ENCODE measurements at places on chromosomes 6 and 20.

- DNase-seq = no peak
Observed at GRCh38 chr6:2029130-2029794, 216.1 kb downstream of the GMDS start.

- DNase-seq = no peak
Observed at GRCh38 chr6:118401325-118401975, 146.6 kb upstream of the PLN start.

DNA sequence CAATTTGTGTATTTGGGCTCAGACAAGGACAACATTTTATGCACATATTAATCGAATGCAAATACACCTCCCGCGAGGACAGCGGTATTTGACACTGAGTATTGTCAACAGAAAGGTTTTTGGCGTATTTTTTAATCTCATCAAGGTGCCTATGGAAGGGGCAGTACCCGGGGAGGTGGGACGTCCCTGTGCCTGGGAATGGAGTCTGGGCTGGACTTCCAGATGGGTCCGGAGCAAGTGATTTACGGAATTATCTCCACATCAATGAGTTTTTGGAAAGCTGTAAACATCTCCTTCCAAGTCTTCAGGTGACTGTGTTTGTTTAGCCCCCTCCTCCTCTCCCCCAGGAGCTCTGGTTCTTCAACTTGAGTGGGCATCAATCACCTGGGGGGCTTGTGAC, 39.8 kb downstream of the PRR18 start:
- no peak for DNase-seq

DNA sequence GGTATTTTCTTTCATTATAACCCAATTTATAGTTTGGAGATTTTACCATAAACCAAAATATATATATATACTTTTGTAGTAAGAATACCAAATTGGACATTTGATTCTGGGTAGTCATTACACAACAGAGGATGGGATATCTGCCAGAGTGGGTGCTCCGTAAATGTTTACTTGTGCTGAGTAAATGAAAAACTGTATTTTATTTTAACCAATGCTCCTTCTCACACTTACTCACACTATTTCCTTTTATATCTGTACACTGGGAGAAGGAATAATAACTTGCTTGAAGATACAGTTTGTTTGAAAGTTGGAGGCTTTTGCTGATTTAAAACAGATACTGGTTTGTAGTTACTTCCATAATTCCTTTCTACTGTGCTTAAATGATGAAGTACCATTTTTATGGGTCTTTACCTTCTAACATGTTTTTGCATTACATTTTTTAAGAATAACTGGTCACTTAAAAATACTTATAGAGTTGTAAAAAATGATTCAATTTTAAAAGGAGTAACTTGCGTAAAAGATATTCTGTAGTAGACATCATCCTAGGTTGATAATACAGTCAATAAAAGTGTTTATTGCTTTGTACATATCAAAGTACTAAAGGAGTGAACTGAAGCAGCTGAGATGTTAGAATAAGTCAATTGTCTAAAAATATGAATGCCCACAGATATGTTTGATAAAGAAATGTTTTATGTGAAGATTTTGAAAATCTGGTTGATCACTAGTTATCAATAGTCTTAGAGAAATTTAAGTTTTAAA, 411.7 kb downstream of the UTRN start:
- no peak for DNase-seq

DNA sequence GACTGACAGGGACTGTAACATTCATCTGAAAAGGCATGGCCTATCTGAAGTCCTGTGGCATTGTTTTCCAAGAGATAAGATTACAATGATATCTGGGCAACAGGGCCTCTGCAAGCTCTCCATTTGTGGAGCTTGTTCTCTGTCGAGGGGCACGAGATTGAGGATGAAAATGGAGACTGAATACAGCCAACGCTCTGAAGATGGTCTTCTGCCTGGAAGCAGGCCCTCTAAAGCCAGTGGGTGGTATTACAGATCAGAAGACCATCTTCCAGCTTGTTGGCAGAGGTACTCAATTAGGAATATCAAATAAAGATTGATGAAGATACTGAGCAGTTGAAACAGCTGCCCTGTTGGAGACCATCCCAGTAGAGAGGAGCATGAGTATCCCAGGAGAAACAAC, 288.2 kb downstream of the CENPW start:
- no peak for DNase-seq

GRCh38 chr6:82878812-82879211, 186.8 kb downstream of the UBE3D start:
- no peak for DNase-seq

- no peak for DNase-seq
Observed at GRCh38 chr20:21512634-21513180, 1.2 kb downstream of the NKX2-2 start.

- DNase-seq = no peak
Observed at GRCh38 chr6:64290867-64291266, 655.3 kb downstream of the PHF3 start.

- DNase-seq = no peak
Observed at GRCh38 chr6:31585491-31585890, 586 bp upstream of the LST1 start.

- DNase-seq = no peak
Observed at GRCh38 chr6:164039954-164040375, 625.4 kb downstream of the QKI start.

- no peak for DNase-seq
Observed at GRCh38 chr6:100577425-100577824, 112.7 kb upstream of the SIM1 start.

DNA sequence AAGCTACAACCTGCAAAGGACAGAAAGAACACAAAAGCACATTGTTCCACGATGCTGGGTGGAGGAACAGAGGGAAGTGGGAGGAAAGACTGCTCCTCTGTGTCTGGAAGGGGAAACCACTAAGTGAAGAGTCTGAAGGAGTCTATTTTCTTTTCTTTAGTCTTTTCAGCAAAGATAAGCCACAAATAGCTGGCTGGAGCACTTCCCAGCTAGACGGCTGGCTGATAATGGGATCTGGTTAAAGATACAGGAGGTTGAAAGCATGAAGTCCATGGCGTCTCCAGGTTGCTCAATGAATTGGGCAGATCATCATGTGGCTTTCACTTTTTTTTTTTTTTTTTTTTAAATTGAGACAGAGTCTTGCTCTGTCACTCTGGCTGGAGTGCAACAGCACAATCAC, 154.0 kb upstream of the KCNG1 start:
- no peak for DNase-seq

- DNase-seq = no peak
Observed at GRCh38 chr6:31767096-31767645, 4.7 kb downstream of the SAPCD1 start.

- no peak for DNase-seq
Observed at GRCh38 chr20:45020236-45020886, 54.0 kb downstream of the STK4 start.

- no peak for DNase-seq
Observed at GRCh38 chr6:139582956-139583355, 208.5 kb upstream of the CITED2 start.

- DNase-seq = no peak
Observed at GRCh38 chr20:57624124-57624523, 3.9 kb upstream of the ZBP1 start.

DNA sequence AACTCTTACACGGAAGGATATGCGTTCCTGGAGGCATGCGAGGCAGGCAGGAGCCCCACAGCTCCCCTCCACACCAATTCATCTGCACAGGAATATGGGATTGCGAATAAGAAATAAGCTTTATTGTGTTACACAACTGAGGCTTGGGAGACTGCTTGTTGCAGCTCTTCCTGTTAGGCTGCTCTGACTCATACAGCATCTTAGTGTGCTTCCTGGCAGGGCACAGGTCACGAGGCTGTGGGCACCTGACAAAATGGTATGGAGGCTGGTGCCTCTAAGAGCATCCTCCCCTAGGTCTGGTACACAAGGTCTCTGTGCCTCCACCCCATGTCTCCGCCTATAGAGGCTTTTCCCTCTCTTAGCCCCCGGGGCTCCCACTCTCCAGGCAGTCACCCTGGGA, 6.8 kb downstream of the SLC22A3 start:
- no peak for DNase-seq

GRCh38 chr20:2114990-2115681, 13.5 kb downstream of the STK35 start:
- no peak for DNase-seq

DNA sequence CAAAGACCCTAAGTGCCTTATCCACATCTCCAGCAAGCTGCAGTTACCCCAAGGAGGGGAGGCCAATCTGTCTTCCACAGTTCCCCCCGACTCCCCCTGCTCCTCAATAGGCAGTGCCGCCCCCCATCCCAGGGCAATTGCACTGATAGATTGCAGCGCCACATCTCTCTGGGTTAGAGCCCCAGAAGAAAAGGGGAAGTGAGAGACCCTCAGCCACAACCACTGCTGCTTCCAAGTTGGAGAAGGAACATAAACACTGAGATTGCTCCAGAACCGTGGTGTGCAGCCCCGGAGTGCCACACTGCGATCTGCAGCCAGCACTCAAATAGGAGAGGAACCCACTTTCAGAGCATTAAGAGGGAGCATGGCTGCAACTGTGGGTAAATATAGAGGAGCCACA, 101.5 kb downstream of the RWDD2A start:
- DNase-seq = peak; percentile 74

DNA sequence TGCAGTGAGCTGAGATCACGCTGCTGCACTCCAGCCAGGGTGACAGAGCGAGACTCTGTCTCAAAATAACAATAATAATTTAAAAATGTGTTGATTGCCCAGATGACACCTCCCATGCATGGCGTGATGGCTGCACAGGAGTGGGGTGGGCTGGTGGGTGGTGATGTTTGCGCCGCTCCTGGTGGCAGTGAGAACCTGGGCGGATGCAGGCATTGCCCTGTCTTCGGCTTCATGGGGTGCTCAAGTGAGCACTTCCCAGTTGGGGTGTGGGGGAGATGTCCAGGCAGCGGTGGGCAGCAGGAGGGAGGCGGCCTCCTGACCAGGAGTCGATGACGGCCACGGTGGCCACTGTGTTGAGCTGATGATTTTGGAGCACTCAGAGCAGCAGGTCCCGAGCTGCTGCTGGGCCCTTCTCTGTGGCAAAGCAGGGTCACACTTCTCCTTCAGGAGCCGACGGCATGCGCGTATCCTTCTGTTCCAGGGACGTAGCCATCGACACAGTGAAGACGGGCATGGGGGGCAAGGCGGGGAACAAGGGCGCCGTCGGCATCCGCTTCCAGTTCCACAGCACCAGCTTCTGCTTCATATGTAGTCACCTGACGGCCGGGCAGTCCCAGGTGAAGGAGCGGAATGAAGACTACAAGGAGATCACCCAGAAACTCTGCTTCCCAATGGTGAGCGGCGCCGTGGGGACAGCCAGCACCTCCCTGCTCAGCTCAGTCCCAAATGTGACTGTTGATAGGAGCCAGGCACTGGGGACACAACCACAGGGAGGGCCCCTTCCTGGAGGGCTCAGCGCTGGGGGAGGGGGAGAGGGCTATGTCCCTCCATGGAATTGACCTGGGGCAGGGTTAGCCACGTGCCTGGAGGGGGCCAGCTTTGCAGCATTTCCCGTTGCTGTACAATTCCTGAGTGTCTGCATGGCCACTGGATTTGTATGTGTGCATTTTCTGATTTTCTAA, 89.7 kb downstream of the SYNJ2 start:
- DNase-seq = no peak

- DNase-seq = no peak
Observed at GRCh38 chr6:99013145-99013544, 65.4 kb upstream of the FBXL4 start.

GRCh38 chr6:47787620-47788497, 6.0 kb downstream of the OPN5 start:
- no peak for DNase-seq

Measured in chondrocyte (in vitro differentiated cells).